ENCODE measurements at places on chromosomes 2 and 18. TPM values are rescaled to one million over a fixed set of nuclear protein-coding genes. Genes with fewer than 3 reads are reported as not detected.

DNA sequence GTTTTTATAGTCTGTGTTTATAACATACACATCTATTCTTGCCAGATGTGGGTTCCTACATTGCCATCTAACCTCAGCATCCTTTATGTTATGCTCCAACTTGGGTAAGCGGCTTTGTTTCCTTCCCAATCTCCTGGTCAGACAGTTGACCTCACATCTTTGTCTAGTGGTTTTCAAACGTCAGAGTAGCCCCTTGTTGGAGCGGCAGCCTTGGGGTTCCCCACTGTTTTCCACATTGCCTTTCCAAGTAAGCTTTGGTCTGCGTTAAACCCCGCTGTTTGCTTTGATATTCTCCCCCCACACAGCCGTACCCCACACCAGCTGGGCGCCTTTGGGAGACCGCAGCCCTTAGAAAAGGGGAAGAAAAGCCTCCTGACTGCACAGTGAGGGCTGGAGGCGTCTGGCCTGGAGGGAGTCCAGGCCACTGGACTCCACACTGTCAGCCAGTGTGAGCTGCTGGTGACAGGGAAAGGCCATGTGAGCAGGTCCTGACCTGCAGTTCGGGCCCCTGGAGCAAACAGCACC, 83.3 kb downstream of the MALT1 start:
- H3K27ac ChIP-seq: no peak overlapping the region
- H3K4me1 ChIP-seq: no peaks in the 10 kb centered on the region
- no peaks in the 10 kb centered on the region for H3K27me3 ChIP-seq
- peaks cover 8% of the 10 kb centered on the region for H3K36me3 ChIP-seq
- no peak overlapping the region for H3K4me3 ChIP-seq

DNA sequence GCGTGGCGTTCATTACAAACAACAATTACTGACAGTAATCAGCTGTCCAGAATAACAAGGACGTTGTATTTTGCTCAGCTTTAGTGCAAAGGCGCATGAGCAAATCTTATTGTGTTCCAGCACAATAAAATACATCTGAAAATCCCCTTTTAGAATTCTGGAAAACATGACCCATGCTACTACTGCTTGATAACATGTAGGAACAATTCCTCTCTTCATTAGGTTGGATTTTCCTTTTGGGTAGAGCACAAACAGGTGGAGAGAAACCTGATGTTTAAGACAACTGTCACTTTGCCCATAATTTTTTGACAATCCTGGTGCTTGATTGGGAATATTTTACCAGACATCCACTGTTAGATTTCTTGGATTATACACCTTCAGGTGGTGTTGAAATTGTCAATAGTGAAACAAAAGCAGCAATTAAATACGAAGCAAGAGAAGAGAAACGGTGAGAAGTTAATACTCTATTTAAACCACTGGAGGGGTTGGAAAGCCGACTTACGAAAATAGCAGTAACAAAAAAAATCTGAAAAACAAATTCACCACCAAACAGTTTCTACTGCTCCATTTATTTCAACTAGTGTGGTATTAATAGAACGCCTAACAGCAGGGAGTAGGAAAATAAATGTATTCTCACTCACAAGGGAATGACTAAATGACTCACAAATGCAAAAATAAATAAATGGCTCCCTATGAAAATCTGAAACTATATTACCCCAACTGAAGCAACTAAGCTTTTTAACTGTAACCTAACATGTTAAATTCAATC, 102.7 kb downstream of the CPO start:
- no peaks in the 10 kb centered on the region for H3K27me3 ChIP-seq
- no peaks in the 10 kb centered on the region for H3K36me3 ChIP-seq
- peak overlapping the region; percentile 63 for H3K4me3 ChIP-seq
- H3K4me1 ChIP-seq: peaks cover 15% of the 10 kb centered on the region
- no peak for DNase-seq

GRCh38 chr18:22613788-22614187, 196.1 kb upstream of the CTAGE1 start:
- H3K27me3 ChIP-seq: no peaks in the 10 kb centered on the region
- H3K4me3 ChIP-seq: no peak overlapping the region
- H3K27ac ChIP-seq: no peak overlapping the region

DNA sequence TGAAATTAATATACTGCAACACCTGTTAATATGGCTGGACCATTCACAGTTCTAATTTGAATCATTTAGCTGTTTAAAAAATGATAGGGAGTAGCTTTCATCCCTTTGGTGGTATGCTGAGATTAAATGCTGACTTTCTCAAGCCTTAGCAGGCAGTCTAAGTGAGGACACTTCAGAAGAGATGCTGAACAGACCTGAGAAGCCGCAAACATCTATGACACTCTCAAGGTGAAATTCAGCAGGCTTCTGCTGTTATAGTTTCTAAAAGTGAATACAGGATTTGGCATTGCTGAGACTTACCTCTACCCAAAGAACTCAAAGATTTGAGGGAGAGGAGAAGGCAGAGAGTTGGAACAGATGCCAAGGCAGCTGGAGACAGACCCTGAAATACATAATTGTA, 431.2 kb upstream of the FAM98A start:
- H3K4me1 ChIP-seq: peaks cover 16% of the 10 kb centered on the region
- no peak overlapping the region for H3K27ac ChIP-seq
- no peaks in the 10 kb centered on the region for H3K27me3 ChIP-seq
- no peak for DNase-seq
- H3K36me3 ChIP-seq: no peaks in the 10 kb centered on the region
- H3K4me3 ChIP-seq: no peak overlapping the region

DNA sequence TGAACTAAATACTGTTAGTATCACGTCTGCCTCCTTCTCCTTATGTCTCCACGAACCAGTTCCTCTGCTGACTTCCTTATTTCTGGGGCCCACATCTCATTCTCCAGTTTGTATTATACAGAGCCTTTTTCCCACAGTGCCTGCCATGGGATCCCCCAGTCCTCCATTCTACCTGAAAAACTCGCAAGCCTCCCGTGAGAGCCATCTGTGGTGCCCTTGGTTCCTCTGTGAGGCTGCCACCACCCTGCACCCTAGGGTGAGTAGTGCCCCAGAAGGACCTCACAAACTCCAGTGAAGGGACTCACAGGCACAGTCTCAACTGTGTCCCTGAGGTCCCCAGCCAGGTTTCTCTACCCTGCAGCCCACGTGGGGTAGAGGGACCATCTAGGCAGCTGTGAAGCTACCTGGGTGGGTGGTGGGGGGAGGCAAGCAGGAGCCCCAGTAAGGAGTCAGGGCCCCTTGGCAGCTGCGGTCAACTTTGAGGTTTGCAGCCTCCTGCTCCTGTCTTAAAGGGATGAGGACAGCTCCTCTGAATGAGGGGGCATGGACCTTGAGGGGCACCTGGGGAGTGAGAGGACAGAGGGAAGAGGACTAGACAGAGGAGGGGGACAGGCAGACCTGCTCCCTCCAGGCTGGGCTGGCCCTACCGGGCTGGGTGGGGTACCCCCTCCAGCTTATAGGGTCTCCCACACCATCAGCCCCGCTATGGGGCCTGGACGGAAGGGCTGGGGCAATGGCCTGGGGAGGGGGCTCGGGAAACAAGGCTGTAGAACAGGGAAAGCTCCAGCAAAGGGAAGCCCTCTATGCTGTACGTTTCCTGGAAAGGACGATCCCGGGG, 1.0 kb downstream of the PSTPIP2 start:
- no peak for DNase-seq
- peak overlapping the region; percentile 9 for H3K27ac ChIP-seq
- H3K27me3 ChIP-seq: no peaks in the 10 kb centered on the region
- peak overlapping the region; percentile 79 for H3K4me3 ChIP-seq
- peaks cover 25% of the 10 kb centered on the region for H3K4me1 ChIP-seq

SLC11A1 gene
- 190 TPM for total RNA-seq

- no peaks in the 10 kb centered on the region for H3K4me1 ChIP-seq
- no peaks in the 10 kb centered on the region for H3K36me3 ChIP-seq
- no peak overlapping the region for H3K27ac ChIP-seq
- DNase-seq: no peak
- no peak overlapping the region for H3K4me3 ChIP-seq
- H3K27me3 ChIP-seq: no peaks in the 10 kb centered on the region
These were observed 531.2 kb upstream of the VRK2 start for GRCh38 chr2:57515366-57515765.

GRCh38 chr2:239361311-239361642, 39.5 kb downstream of the HDAC4 start:
- peaks cover 7% of the 10 kb centered on the region for H3K4me1 ChIP-seq
- no peak overlapping the region for H3K27ac ChIP-seq
- H3K36me3 ChIP-seq: no peaks in the 10 kb centered on the region
- H3K4me3 ChIP-seq: no peak overlapping the region

DNA sequence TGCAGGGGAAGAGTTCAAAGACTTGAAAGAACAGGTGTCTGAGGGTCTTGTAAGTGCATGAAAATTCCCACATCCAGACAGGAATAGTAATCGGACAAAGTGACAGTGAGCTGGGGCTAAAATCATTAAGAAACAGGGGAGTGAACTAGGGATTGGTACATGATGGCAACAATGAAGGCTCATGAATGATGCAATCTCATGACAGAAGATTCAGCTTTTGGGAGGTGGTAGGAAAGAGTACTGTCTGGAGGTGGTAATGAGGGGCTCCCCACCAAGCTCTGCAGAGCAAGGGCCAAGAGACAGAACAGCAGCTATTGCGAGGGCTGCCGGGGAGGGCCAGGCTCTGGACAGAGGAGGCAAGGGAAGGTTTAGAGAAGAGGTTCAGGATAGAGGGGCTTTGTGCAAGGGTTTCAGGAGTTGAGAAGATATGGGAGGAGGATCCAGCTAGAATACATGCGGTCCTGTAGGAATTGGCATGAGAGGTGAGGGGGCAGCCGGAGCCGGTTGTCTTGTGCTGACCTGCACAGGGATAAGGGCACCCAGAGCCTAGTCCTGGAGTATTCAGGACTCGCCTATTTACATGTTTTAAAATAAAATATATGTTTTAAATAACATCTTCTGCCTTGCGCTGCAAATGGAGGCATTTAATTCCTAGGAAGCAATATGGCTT, 31.4 kb downstream of the MAP3K20 start:
- no peaks in the 10 kb centered on the region for H3K36me3 ChIP-seq
- no peaks in the 10 kb centered on the region for H3K27me3 ChIP-seq
- no peak for DNase-seq

GRCh38 chr2:16034151-16034974, 94.0 kb downstream of the MYCN start:
- H3K4me3 ChIP-seq: no peak overlapping the region
- H3K27me3 ChIP-seq: no peaks in the 10 kb centered on the region
- H3K27ac ChIP-seq: no peak overlapping the region
- H3K4me1 ChIP-seq: no peaks in the 10 kb centered on the region
- no peak for DNase-seq

GRCh38 chr2:217691516-217691915, 311.3 kb downstream of the TNS1 start:
- DNase-seq: no peak
- H3K36me3 ChIP-seq: peaks cover 5% of the 10 kb centered on the region

NPC1 gene
- 96.7 TPM for total RNA-seq

DNA sequence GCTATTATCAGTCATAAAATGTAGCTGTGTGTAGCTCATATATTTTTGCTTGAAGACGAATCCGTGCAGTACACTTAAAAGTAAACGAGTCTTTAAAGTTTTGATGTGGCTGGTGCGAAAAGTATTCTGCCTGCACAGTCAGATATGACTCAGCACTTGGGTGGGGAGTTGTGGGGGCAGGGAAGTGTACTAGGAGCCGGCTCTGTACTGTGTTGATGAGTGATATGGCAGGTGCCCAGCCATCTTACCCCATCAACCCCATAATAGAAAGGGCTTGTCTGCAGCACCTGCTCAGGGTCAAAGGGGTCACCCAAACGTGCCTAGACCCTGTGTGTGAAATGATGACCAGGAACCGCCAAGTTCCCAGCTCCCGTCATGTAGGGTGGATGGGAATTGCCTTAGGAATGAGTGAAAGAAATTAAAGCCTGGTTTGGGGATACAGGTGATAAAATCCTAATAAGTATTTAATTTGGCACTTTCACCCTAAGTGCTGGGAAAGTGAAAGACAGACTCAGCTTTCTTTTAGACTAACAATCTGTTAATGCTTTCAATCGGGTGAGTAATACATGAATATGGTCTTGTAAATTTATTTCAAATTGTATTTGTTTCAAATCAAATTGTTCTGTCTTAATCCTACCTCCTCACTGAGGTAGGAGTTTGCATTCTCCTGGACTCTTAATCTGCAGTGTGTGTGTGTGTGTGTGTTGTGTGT, 48.0 kb downstream of the BCL2L11 start:
- H3K27me3 ChIP-seq: no peaks in the 10 kb centered on the region
- no peaks in the 10 kb centered on the region for H3K4me1 ChIP-seq
- no peak overlapping the region for H3K4me3 ChIP-seq

- H3K4me1 ChIP-seq: no peaks in the 10 kb centered on the region
- no peak for DNase-seq
- H3K27ac ChIP-seq: no peak overlapping the region
- H3K4me3 ChIP-seq: no peak overlapping the region
These were observed 628.7 kb upstream of the PIK3C3 start for GRCh38 chr18:41326311-41326710.

DNA sequence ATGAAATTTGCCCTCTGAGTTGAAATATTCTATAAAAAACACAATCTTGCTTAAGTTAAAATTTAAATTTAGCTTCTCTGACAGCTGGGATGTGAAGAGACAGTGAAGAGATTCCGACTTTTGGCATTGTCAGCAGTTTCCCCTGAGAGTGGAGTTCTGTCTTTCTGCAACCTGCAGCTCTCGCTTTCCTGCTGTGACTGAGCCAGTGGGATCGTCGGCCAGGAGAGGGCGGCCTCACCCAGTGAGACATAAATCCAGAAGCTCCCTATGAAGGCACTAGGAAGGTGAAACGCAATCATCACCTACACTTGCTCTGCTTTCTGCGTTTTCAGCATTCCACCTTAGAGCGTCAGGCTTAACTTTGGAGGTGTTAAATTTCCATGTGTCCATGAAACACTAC, 75.4 kb upstream of the HNMT start:
- no peak for DNase-seq
- no peak overlapping the region for H3K27ac ChIP-seq
- no peaks in the 10 kb centered on the region for H3K27me3 ChIP-seq
- H3K4me1 ChIP-seq: no peaks in the 10 kb centered on the region
- no peak overlapping the region for H3K4me3 ChIP-seq

DNA sequence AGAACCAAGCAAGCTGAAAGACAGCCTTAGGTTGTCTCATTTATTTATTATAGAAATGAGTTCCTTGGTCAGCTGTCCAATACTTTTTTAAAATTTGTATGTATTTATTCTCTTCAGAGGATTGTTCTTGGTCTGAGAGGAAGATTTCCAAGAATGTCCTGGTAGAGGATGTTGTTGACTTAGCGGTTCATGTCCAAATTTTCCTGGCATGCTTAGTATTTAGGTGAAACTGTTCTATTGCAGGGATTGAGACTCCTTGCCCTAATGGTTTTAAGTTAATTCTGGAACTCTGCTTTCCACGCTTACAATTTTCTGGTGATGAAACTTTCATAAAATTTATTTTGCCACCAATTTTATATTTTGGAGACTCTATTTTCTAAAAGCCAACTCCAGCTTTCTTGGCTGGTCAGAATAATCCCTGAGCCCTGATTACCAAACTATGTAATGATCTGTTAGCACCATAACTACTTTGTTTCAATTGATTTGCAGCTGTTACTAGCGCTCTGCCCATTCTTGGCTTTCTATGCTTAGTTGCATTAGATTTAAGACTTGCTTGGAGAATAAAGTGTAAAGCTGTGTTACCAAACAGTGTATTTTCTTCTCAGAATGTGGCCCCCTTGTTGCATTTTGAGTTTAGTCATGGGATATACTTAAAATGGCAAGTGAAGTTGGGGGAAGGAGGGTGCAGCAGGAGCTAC, 1868.8 kb upstream of the CELF4 start:
- H3K4me3 ChIP-seq: no peak overlapping the region
- H3K27me3 ChIP-seq: no peaks in the 10 kb centered on the region
- H3K4me1 ChIP-seq: no peaks in the 10 kb centered on the region
- no peaks in the 10 kb centered on the region for H3K36me3 ChIP-seq
- H3K27ac ChIP-seq: no peak overlapping the region

Data from thoracic aorta (tissue), 2 donors.